Activated CD4-positive, alpha-beta T cell treated with anti-CD3 and anti-CD28 coated beads, Interleukin-2, Interleukin-6, amounts not matched to agents 100 ng/mL and 50 ng/mL, durations not matched to agents 16 hours and 8 hours (primary cell): ENCODE measurements at places on chromosomes 11 and 22.

GRCh38 chr11:82994604-82995230 is 77.0 kb downstream of the RAB30 start:
- DNase-seq: no peak

GRCh38 chr11:118106789-118107335 is 20.1 kb upstream of the SMIM35 start:
- DNase-seq: no peak

GRCh38 chr22:46578251-46578823 is 40.9 kb upstream of the CELSR1 start:
- DNase-seq: no peak

- no peak for DNase-seq
Observed at GRCh38 chr11:117544130-117544800, 216.6 kb downstream of the CEP164 start.

GRCh38 chr11:103420593-103420992 is 311.4 kb downstream of the DYNC2H1 start:
- DNase-seq: no peak

DNA sequence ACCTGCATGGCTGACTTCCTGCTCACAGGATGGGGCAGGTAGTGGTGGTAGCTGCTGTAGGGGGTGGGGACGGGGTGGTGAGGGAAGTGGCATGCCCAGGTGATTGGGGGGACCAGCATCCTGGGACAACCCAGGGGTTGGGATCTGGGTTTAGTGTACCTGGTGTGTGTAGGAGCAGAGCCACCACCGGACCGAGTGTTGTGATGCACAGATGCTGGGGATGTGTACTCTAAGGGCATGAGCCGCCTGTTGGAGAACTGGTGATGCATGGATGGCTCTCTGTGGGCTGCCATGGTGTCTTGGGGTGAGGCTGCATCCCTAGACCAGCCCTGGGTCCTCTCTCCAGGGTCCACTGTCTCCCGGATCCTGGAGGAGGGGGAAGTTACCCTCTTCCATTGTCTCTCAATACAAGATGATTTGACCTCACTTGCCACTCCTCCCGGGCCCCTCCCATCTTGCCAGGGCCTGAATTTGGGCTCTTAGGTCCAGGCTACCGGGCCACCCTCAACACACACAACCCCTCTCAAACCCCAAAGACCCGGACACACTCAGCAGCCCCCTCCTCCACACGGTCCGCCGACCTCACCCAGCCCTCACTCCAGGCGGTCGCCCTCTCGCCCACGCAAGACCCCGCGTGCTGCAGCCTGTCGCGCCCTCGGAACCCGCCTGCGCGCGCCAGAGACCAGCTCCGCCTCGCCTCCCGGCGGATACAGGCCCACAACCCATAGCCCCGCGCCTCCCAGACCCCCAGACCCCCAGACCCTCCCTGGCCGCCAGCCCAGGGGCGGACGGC is 619 bp downstream of the LRRC75B start:
- DNase-seq: no peak

GRCh38 chr11:6610591-6610990 is 1.4 kb downstream of the TAF10 start:
- DNase-seq: no peak

DNA sequence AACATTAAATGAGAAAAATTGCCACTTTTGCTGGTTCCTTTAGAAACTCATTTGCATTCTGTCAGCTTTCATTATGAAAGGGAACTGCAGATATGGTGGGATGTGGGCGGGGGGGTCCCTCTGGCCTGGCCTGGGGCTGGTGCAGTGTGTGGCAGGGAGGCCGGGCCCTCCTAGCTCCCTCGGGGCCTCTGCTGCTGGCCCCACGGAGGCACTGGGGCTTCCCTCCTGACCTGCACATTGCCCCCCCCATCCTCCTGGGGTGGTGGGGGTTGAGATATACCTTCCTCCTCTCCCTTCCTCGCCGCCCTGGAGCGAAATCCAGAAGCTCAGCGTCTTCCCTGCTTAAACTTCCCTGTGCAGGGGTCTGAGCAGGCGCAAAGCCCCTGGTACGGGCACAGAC is 1005.9 kb downstream of the BRD1 start:
- no peak for DNase-seq

- no peak for DNase-seq
Observed at GRCh38 chr22:37334859-37335805, 52.8 kb downstream of the CYTH4 start.

DNA sequence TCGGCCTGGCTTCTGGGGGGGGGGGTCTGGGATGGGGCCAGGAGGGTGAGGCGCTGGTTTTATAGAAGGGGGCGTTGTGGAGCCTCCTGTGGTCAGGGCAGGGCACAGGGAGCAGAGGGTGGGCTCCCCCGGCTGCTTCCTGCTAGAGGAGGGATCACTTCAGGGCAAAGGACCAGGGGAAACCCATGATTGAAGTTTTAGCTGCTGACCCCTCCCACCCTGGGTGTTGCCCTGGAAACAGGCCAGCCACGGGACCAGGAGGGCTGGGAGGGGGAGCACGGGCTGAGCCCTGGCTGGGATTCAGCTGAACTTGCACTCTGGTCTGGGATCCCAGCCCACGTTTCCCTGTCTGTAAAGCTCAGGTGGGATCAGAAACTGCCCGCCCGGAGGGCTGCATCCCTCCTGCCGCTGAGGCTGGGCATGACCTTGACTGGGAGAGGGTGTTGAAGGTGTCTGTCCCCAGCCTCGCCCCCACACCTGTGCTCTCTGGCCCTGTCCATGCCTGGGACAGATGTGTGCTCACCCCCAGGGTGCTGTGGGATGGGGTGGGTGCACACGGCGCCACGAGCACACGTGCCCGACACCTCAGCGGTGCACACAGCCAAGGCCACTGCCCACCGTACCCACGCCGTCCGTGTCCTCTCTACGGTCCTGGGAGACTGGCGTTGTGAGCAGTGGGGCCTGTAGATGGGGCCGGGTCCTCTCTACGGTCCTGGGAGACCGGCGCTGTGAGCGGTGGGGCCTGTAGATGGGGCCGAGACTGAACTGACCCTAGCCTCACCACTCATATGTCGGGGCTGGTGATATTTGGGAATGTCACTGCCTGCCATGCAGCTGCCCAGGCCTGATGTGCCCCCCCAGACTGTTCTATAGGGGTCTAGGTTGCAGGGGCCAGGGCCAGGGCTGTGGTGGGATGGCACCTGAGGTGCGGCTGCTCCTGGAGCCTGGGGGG is 2.3 kb downstream of the TSPAN4 start:
- DNase-seq: no peak

DNA sequence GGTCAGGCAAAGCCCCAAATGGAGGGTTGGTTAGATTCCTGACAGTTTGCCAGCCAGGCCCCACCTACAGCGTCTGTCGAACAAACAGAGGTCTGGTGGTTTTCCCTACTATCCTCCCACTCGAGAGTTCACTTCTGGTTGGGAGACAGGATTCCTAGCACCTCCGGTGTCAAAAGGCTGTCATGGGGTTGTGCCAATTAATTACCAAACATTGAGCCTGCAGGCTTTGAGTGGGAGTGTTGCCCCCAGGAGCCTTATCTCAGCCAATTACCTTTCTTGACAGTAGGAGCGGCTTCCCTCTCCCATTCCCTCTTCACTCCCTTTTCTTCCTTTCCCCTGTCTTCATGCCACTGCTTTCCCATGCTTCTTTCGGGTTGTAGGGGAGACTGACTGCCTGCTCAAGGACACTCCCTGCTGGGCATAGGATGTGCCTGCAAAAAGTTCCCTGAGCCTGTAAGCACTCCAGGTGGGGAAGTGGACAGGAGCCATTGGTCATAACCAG is 4.7 kb upstream of the TTC36 start:
- DNase-seq: no peak

DNA sequence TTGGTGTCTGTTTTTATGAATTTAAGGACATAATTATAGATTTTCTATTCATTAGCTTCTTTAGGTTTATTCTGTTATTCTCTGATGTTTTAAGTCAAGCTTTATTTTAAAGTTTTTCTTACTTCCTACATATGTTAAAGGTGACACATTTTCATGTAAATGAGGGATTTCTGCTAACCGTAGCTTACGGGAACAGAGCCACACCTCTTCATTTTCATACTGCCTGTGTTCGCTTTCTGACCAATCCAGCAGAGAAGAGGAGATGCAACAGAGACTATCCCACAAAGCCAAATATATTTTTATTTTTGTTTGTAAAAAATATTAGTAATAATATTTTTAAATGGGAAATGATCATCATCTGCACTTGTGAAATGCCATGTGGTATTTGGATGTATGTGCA is 774.1 kb downstream of the BRD1 start:
- DNase-seq: no peak

- no peak for DNase-seq
Observed at GRCh38 chr11:80873310-80873999, 1432.6 kb upstream of the TENM4 start.

- no peak for DNase-seq
Observed at GRCh38 chr11:93783765-93784144, 327 bp upstream of the MED17 start.

DNA sequence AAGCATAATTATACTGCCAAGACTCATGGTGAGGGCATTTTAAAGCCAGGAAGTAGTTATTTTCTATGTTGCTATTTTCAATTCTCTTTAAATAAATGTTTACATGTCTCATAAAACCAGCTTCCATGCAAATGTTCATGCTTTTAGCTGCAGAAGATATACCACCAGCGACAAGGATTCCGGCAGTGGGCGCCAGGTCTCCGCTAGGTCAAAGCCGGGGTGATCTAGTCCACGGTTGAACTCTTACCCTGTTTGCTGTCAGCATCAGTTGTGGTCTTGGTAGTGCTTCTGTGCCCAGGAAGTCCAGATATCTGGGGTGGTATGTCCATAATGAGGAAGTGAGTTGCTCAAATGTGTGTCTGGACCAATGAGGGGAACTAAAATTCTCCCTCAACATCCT is 265.7 kb downstream of the BRD1 start:
- DNase-seq: no peak

DNA sequence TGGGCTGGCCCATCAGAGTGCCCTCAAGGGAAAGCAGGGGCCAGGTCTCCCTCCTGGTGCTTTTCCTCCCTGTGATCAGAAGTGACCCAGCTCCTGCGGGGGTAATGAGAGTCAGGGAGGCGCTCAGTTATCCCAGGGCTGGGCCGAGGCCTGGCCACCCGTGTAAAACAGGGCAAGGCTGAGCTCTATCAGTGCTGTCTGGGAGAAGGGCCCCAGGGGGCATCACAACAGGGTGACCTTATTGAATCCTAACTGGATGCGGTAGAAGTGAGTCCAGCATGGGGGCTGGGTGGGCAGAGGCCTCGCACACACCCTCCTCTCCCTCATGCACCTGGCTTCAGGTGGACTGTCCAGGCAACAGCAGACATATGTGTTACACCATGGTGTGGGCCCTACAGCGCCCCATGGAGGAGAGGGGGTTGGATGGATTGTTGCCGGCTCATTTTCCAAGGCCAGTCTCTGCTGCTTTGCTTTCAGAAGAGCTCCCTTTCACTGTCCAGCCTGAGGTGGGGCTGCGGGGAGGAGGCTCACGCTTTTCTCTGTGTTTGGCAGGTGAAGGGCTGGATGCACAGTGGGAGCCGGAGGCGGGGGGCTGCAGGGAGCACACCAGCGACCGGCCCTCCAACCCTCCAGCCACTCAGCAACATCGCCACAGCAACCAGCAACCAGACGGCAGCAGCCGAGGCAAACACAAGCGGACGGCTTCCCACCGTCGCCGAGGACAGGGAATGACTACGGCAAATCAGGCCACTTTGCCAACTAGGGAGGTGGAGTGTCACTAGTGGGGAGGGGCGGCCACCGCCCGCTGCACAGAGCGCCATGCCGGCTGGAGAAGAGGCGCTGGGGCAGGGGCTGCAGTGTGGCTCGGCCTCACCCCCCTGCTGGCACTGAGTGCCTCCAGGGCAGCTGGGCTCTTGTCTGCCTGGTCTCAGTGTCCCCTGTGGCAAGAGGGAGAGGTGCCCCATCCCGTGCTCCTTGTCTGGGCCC is 24.7 kb downstream of the GNAZ start:
- no peak for DNase-seq

DNA sequence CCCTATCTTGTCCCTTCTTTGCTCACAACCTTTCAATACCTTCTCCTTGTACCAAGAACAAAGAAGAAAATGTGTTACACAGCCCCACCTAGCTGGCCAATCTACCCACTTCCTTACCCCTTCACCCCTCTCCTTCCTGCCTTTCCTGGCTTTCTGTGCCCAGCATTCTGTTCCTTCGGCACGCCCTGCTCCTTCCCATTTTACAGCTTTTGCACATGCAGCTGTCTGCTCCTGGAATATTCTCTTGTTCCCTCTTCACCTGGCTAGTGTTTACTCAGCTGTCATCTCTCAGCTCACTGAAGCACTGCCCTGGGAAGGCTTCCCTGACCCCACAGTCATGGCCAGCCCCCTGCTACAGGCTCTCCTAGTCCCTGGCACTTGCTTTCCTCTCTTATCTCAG is 30.7 kb downstream of the SERPINH1 start:
- no peak for DNase-seq

- DNase-seq: no peak
Observed at GRCh38 chr11:24861440-24861839, 364.6 kb downstream of the LUZP2 start.

DNA sequence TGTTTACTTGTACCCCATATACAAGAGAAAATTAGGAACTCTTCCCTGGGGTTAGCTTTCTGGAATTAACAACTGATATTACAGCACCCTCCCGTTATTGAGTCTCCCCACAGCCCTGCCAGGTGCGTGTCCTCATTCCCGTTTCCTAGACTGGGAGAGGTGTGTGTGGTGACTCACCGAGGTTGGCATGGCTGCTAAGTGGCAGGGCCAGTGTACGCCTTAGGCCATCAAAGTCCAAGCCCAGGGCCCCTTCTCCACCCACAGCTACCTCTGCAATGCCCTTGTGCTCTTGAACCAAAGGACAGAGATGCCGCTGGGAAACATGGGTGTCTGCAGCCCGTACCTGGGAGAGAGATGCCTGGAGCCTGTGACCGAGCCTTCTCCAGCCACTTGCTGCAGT is 12.3 kb downstream of the IFT27 start:
- DNase-seq: no peak

DNA sequence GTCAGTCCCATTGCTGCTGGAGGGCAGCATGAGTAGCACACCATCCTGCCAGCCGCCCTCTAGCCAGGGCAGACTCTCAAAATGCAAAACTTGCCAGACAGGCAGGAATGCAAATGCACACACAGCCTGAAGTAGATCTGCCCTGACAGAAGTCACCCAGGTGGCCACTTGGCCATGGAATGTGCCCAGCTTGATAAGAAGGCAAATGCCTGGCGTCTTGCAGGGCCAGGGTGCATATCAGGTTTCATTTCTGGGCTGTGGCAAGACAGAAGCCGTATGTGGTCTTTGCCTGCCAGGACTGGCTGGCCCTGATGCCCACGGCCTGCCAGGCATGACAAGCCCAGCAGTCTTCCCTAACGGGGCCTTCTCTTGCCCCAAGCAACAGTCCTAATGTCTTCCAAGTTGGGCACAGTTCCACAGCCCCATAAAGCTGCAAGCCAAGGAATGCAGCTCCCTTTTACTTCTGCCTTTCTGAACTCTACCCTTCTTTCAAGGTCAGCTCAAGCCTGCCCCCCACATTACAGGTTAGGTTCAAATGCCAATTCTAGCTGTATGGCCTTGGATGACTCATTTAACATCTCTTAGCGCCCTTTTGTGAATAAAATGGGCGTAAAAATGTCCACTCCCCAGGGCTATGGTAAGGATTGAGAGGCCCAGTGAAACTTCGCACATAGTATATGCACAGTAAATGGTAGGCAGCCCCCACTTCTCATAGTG is 29.7 kb downstream of the POU2AF3 start:
- DNase-seq: no peak

- no peak for DNase-seq
Observed at GRCh38 chr11:80495116-80495515, 1054.3 kb upstream of the TENM4 start.
